Mesothelial cell of epicardium (in vitro differentiated cells): ENCODE measurements at places on chromosomes 6 and 20. TPM values are rescaled to one million over a fixed set of nuclear protein-coding genes. Genes with fewer than 3 reads are reported as not detected.

Gene PNLDC1
- total RNA-seq: 0.16 to 0.33 TPM (median 0.23 TPM) in 3 replicates

GRCh38 chr6:146361128-146361924 lies 182.3 kb upstream of the RAB32 start:
- H3K27ac ChIP-seq: no peak overlapping the region
- H3K36me3 ChIP-seq: no peaks in the 10 kb centered on the region
- no peak overlapping the region for H3K4me3 ChIP-seq
- H3K4me1 ChIP-seq: peaks cover 1% of the 10 kb centered on the region
- no peak for DNase-seq
- H3K27me3 ChIP-seq: peaks cover 11% of the 10 kb centered on the region

DNA sequence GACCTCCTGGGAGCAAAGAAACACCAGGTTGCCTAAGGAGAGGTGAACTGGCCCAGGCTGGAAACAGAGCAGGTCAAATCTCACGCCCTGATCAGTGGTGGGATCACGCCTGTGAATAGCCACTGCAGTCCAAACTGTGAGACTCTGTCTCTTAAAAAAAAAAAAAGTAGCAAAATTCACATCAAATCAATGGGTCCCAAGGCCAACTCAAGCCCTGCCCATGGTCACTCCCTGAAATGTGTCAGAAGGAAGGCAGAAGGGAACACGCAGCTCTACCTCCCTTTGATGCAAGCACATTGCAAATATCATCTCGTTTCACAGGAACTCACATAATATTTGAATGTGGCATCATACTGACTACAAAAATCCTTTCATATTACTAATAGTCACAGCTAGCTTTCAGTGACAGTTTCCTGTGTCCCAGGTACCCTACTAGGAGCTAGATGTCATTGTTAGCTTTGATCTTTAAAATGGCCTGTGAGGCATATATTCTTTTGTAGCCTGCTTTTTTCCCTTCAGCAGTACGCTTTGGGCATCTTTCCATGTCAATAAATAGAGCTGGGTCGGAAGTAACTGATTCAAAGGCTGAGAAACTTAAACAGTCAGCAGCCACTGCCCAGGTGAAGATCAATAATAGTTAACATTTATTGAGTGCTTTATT lies 14.4 kb upstream of the TTPAL start:
- no peaks in the 10 kb centered on the region for H3K36me3 ChIP-seq
- H3K27me3 ChIP-seq: no peaks in the 10 kb centered on the region
- DNase-seq: no peak
- no peaks in the 10 kb centered on the region for H3K4me1 ChIP-seq
- no peak overlapping the region for H3K4me3 ChIP-seq

GRCh38 chr6:38391626-38392579 lies 247.8 kb downstream of the BTBD9 start:
- H3K27me3 ChIP-seq: no peaks in the 10 kb centered on the region
- no peak for DNase-seq
- no peaks in the 10 kb centered on the region for H3K36me3 ChIP-seq
- no peak overlapping the region for H3K27ac ChIP-seq
- peaks cover 25% of the 10 kb centered on the region for H3K4me1 ChIP-seq

GRCh38 chr6:12598919-12599318 lies 117.6 kb upstream of the PHACTR1 start:
- DNase-seq: no peak
- no peak overlapping the region for H3K27ac ChIP-seq
- no peaks in the 10 kb centered on the region for H3K27me3 ChIP-seq
- H3K4me3 ChIP-seq: no peak overlapping the region
- no peaks in the 10 kb centered on the region for H3K36me3 ChIP-seq

Gene IL17F
- total RNA-seq: not detected in 3 replicates

DNA sequence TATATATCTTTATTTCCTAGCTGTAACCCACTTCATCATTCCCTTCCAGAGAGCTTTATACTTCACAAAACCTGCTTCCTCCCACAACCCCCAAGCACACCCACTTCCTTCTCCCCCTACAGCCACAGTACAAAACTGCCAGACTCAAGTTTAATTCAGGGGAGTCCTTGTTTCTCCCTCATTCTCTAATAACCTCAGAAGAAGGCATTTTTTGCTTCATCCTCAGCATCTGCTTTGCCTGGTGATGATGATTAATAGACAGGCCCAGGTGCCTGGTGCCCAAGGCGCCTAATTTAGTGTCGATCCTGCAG lies 414.3 kb downstream of the KIF16B start:
- no peak overlapping the region for H3K4me3 ChIP-seq
- no peak for DNase-seq
- H3K27ac ChIP-seq: no peak overlapping the region
- H3K4me1 ChIP-seq: no peaks in the 10 kb centered on the region
- H3K36me3 ChIP-seq: no peaks in the 10 kb centered on the region
- H3K27me3 ChIP-seq: peaks cover 8% of the 10 kb centered on the region

GRCh38 chr20:51416532-51417249 lies 125.8 kb downstream of the NFATC2 start:
- H3K27me3 ChIP-seq: no peaks in the 10 kb centered on the region
- H3K4me1 ChIP-seq: peaks cover 18% of the 10 kb centered on the region
- H3K4me3 ChIP-seq: no peak overlapping the region
- peaks cover 5% of the 10 kb centered on the region for H3K36me3 ChIP-seq
- DNase-seq: no peak

Gene GTSF1L
- total RNA-seq: not detected in 3 replicates

GRCh38 chr6:129842137-129842536 lies 19.0 kb downstream of the TMEM244 start:
- H3K36me3 ChIP-seq: no peaks in the 10 kb centered on the region
- no peak for DNase-seq
- H3K4me3 ChIP-seq: no peak overlapping the region
- no peaks in the 10 kb centered on the region for H3K4me1 ChIP-seq
- no peak overlapping the region for H3K27ac ChIP-seq

Gene GRM4
- total RNA-seq: 0.22 to 0.47 TPM (median 0.27 TPM) in 3 replicates

- no peaks in the 10 kb centered on the region for H3K36me3 ChIP-seq
- no peak overlapping the region for H3K4me3 ChIP-seq
- peaks cover 29% of the 10 kb centered on the region for H3K4me1 ChIP-seq
- peaks cover 42% of the 10 kb centered on the region for H3K27me3 ChIP-seq
- H3K27ac ChIP-seq: no peak overlapping the region
Observed at GRCh38 chr6:44556046-44556445, 168.5 kb downstream of the CDC5L start.

DNA sequence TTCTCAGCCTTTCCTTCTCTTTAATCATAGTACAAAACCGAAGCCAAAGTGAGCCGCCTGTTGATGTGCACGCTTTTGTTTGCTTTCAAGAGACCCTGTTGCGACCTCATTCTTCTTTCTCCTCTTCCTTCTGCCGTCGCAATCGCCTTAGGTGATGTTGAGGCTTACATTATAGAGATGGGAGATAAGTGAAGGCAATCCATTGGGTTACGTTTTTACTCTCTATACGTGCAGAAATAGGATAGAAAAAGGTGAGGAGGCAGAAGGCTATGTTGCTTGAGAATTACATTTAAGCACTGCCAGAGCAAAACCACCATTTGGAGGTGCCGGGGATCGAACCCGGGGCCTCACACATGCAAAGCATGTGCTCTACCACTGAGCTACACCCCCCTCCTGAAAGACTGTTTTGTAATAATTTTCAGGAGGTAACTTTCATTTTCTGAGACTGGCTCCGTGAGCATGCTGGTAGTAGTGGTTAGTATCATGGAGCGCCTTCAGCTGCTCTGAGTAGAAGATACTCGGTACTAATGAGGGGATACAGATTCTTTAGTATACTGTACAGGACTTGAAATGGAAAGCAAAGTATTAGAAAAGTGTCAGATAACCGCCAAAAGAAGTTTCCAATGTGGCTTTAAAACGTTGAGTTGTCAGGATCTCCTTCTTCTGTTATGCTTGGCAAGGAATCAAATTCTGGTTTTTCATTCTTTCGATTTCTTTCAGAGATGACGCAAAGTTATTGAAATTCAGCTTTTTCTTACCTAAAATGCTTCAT lies 165.6 kb downstream of the TRIM27 start:
- H3K27ac ChIP-seq: no peak overlapping the region
- H3K4me1 ChIP-seq: peaks cover 4% of the 10 kb centered on the region
- peak overlapping the region; percentile 24 for H3K4me3 ChIP-seq
- no peaks in the 10 kb centered on the region for H3K36me3 ChIP-seq
- no peak for DNase-seq

DNA sequence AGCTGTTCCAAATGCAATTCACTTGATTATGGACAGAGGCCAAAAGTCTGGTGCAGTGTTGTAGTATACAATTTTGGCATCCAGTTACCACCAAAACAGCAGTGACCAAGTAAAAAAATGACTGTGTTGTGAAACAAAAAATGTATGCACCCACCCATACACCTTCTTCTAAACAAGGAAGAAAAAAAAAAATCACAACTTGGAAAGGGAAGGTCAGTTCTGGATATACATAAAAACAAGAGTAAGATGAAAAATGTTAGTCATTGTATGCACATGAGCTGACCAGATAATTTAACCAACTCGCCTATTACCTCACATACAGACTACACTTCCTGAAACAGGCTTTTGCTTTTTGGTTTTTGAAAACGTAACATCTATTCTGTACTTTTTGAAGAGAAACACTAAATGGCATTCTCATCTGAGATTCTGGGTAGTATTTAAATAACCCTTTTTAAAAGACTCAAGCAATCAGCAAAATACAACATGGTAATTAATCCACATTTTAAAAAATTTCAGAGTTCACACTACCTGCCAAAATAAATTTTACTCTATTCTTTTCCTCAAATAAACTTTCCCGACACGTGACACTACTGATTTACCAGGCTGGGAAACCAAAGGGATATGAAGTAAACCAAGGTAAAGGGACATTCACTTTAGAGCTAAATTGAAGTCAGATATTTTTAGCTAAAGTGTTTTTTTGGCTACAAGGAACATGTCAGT lies 141.6 kb upstream of the SHLD1 start:
- no peaks in the 10 kb centered on the region for H3K27me3 ChIP-seq
- H3K4me3 ChIP-seq: peak overlapping the region; percentile 97
- no peak for DNase-seq
- peaks cover 52% of the 10 kb centered on the region for H3K4me1 ChIP-seq
- no peaks in the 10 kb centered on the region for H3K36me3 ChIP-seq
- peak overlapping the region; percentile 99 for H3K27ac ChIP-seq

GRCh38 chr20:32125506-32125905 lies 16.0 kb downstream of the TM9SF4 start:
- DNase-seq: no peak
- H3K4me1 ChIP-seq: peaks cover 7% of the 10 kb centered on the region
- H3K4me3 ChIP-seq: no peak overlapping the region
- peaks cover 16% of the 10 kb centered on the region for H3K36me3 ChIP-seq

- H3K27me3 ChIP-seq: no peaks in the 10 kb centered on the region
- no peak overlapping the region for H3K4me3 ChIP-seq
- peaks cover 6% of the 10 kb centered on the region for H3K36me3 ChIP-seq
Observed at GRCh38 chr6:157962601-157963302, 18.9 kb upstream of the SYNJ2 start.

Gene HLA-DOB
- 0.35 to 0.52 TPM (median 0.45 TPM) in 3 replicates for total RNA-seq

DNA sequence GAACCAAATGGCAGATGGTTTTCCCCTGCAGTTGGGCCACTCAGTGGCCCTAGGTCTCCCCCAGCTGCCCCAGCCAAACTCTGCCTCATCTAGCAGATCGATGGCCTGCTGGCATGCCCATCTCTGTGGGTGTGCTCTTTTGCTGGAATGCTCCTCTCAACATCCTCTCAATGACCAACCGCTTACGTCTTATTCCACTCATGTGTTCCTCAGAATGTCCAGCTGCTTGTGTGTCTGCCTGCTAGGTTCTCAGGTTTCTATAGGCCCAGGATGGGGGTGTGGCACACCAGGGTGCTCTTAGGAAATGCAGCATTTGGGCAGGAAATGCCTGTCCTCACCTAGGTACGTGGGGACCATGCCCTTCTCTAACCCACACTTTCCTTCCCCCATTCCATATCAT lies 509.9 kb upstream of the SYNCRIP start:
- H3K27ac ChIP-seq: no peak overlapping the region
- H3K4me1 ChIP-seq: peaks cover 1% of the 10 kb centered on the region
- DNase-seq: no peak
- H3K27me3 ChIP-seq: no peaks in the 10 kb centered on the region
- H3K4me3 ChIP-seq: no peak overlapping the region
- no peaks in the 10 kb centered on the region for H3K36me3 ChIP-seq

GRCh38 chr20:10940941-10941340 lies 267.1 kb upstream of the JAG1 start:
- DNase-seq: no peak
- no peak overlapping the region for H3K27ac ChIP-seq
- H3K27me3 ChIP-seq: no peaks in the 10 kb centered on the region
- H3K4me3 ChIP-seq: no peak overlapping the region

- H3K27ac ChIP-seq: no peak overlapping the region
- H3K27me3 ChIP-seq: no peaks in the 10 kb centered on the region
- H3K4me3 ChIP-seq: no peak overlapping the region
- DNase-seq: no peak
Observed at GRCh38 chr6:39905640-39905975, 28.7 kb downstream of the MOCS1 start.

DNA sequence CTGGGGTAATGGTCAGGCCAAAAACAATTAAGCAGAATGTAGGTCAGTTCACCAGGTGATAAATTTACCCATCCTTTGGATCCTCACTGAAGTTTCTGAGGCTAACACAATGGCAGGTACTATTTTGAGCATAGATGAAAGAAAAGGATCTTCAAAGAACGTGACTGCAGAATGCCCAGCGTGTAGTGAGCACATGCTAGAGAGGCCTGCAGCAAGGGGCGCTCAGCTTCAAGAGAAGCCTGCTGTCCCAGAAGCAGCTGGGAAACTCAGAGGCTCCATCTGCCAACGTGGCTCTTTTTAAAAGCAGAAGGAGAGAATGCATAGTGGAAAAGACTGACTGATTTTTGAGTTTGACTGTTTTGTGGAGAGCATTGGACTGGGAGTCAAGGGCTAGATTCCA lies 57.4 kb downstream of the CD83 start:
- no peaks in the 10 kb centered on the region for H3K4me1 ChIP-seq
- no peak for DNase-seq
- peaks cover 4% of the 10 kb centered on the region for H3K36me3 ChIP-seq
- H3K4me3 ChIP-seq: no peak overlapping the region

Gene RIPOR3
- 18.8 to 20.0 TPM (median 19.2 TPM) in 3 replicates for total RNA-seq

Gene CALHM5
- total RNA-seq: 1.4 to 1.7 TPM (median 1.6 TPM) in 3 replicates

Gene ADGB
- total RNA-seq: not detected in 3 replicates

Gene CRIP3
- 2.2 to 3.4 TPM (median 2.9 TPM) in 3 replicates for total RNA-seq

DNA sequence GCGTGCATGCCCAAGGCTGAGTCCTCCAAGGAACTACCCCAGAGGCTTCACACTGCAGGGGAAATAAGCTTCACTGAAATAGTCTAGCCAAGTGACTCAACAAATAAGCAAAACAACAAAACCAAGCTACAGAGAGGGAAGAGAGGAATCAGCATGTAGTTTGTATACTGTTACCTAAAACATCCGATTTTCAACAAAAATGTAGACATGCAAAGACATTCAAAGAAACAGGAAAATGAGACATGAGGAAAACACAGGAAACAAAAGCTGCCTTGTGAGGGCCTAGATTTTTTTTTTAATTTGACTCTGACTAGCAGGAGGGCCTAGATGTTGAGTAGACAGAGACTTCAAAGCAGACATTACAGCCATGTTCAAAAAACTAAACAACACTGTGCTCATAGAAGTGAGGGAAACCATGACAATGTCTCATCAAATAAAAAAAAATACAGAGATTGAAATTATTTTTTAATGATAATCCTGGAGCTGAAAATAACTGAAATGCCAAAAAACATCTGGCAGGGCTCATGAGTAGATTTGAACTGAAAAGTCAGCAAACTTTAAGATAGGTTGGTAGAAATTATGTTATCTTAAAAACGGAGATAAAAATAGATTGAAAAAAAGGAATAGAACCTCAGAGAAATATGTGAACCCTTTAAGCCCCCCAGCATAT lies 16.4 kb upstream of the KIF25 start:
- DNase-seq: no peak
- peaks cover 9% of the 10 kb centered on the region for H3K4me1 ChIP-seq
- no peaks in the 10 kb centered on the region for H3K27me3 ChIP-seq
- no peaks in the 10 kb centered on the region for H3K36me3 ChIP-seq

Gene GDAP1L1
- 0.16 to 0.54 TPM (median 0.40 TPM) in 3 replicates for total RNA-seq

Gene SIRPB1
- total RNA-seq: 0.43 to 0.93 TPM (median 0.54 TPM) in 3 replicates
